HCEC 1CT (cell line): ENCODE measurements at places on chromosomes 7 and 10.

DNA sequence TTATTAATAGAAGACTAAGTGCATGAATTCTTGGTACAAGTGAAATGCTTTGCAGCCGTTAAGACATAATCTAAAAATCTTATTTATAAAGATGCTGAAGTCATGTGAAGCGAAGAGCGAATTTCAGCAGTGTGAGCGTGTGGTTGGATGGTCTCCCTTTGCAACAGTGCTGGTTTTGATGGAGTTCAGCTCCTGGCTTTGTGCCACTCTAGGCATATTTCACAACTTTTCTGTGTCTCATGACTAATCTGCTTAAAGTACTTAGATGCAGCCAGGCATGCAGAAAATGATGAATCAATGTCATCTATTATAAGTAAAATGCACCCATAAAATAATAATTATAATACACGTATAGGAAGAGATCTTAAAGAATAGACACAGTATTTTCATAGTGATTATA lies 107.2 kb upstream of the TCERG1L start:
- no peak for DNase-seq

- no peak for DNase-seq
Measured at GRCh38 chr7:44972562-44972961, 6.3 kb downstream of the MYO1G start.

DNA sequence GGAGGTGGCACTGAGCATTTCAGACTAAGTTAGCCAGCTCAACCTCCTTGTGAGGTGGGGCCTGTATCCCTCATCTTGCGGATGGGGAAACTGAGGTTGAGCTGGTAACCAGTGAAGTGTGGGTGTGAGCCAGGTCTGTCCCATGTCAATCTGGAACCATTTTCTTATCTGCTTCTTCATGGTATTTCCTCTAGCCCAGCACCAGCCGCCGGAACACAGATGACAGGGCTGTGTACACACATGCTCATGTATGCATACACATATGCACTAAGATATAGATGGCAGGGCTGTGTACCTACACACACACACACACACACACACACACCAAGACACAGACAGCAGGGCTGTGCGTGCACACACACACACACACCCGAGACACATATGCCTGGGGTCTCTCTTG lies 18.5 kb downstream of the RAMP3 start:
- DNase-seq, result no peak

DNA sequence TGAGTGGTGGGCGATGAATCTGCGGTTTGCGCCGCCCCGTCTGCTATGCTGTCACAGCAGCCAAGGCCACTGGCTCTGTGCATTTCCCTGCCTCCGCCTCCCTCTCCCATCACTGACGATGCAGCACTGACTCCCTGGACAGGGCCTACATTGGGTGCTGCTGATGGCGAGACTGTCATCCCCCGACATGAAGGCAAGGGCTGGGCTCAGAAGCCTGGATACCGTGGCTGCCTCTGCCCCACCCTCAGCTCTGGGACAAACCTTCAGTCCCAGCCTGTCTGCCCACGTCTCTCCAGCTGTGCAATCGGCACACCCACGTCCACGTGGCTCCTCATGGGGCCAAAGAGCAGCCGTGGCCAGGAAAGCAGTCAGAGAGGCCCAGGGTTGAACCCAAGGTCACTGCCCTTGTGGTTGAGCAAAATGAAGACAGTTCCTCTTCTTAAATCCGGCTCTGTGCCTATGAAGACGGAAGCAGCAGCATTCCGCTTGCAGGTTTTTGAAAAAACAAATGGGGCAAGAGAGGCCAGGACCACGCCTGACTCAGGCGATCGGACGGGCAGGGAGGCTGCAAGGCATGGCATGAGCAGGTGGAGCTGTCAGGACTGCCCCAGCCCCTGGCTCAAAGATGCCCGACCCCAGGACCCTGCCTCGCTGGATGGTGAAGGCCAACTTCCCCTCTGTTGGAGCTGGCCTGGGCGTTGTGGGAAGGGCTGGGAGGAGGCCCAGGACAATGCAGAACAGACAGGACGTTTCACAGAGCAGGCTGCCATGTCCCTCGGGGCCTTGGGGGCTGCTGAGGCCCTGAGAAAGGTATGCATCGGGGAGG lies 517.5 kb downstream of the DNAJB6 start:
- no peak for DNase-seq

DNA sequence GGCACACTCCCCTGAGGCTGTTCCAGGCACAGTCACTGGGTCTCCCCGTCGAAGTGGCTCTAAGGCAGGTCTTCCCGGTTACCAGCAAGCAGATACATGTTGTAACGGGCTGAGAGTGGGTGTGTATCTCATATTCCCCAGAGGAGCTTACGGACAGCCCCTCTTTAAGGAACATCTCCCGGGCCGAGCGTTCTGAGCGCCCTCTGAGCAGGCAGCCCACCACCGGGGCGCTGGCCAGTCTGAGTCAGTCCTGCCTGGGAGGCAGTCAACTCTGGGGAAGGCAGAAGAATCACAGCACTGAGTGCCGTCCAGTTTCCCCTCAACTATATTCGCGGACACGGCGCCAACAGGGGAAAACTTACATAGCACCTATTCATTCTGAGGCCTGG lies 117.4 kb downstream of the LHPP start:
- DNase-seq, result no peak

GRCh38 chr10:3476186-3476585 lies 303.6 kb upstream of the PITRM1 start:
- no peak for DNase-seq

DNA sequence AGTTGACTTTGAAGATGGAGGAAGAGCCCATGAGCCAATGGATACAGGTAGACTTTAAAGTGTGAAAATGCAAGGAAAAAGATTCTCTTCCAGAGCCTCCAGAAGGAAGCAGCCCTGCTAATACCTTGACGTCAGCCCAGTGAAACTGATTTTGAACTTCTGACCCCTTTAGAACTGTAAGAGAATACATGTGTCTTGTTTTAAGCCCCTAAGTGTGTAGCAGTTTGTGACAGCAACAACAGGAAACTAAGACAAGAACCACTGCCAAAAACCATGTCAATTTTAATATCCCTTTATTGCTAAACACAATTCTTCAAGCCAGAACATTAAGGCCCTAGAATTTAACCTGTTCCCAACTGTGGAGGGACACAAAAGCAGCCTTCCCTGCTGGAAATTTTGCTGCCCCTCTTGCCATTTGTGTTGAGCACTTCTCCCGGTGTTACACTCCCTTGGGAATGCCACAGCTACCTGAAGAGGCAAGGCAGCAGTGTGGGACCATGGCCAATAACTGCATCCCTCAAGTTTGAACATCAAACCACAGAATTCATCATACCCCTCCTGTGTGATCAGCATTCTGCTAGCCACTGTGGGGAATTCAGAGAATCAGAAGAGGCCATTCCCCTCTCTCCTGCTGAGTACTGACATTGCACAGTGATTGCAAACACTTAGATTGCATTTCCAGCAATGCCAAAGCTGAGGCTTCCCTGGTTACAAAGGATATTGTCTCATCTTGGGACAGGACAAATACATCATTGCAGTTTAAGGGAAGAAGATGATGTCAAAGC lies 12.3 kb upstream of the CCDC172 start:
- DNase-seq, result no peak

GRCh38 chr10:74913377-74913979 lies 87.1 kb downstream of the KAT6B start:
- DNase-seq, result no peak

GRCh38 chr10:118746246-118746645 lies 8.5 kb downstream of the CACUL1 start:
- DNase-seq, result no peak

GRCh38 chr10:73650537-73651331 lies 5.1 kb downstream of the SYNPO2L start:
- peak; percentile 95 for DNase-seq

GRCh38 chr10:103723557-103723956 lies 131.8 kb downstream of the SH3PXD2A start:
- DNase-seq, result no peak

DNA sequence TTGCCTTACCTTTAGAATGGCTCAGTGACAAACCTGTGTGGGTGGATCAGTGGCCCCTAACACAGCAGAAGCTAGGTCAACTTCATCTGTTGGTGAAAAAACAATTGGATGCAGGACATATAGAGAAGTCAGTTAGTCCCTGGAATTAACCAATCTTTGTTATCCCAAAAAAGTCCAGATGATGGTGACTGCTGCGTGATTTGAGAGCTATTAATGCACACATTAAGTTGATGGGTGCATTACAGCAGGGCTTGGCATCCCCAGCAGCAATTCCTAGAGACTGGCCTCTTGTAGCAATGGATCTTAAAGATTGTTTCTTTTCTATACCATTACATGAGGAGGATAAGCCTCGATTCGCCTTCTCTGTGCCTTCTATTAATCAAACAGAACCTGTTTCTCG lies 33.3 kb downstream of the OR13A1 start:
- no peak for DNase-seq

DNA sequence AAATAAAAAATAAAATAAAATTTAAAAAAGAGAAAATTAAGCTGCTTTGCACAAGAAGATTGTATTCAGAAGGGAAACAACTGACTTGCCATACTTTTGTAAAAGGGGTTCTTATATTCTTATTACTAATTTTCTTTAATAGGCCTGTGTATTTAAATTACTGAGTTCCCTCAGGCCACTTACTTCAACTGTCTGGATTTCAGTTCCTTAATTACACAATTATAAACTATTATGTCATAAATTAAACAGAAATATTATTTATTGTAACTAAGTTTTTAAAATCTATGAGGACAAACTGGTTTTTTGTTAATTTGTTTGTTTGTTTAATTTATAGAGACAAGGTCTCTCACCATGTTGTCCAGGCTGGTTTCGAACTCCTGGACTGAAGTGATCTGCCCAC lies 22.4 kb upstream of the MICU1 start:
- DNase-seq, result no peak

GRCh38 chr7:18401757-18402156 lies 93.8 kb upstream of the HDAC9 start:
- no peak for DNase-seq

DNA sequence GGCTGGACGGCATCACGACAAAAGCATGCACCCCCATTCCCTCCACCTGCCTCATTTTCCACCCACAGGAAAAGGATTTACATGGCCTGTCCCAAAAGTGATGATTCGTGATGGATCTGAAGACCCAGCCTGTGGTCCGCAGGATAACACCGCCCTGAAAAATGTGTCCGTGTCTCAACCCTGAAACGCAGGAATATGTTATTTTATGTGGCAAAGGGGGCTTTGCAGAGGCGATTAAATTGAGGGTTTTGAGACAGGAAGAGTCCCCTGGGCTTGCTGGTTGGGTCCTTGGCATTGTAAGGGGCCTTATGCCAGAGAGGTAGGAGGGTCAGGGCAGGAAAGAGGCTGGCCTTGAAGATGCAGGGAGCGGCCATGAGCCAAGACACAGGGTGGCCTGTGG lies 80.2 kb upstream of the PPP2R2D start:
- no peak for DNase-seq

DNA sequence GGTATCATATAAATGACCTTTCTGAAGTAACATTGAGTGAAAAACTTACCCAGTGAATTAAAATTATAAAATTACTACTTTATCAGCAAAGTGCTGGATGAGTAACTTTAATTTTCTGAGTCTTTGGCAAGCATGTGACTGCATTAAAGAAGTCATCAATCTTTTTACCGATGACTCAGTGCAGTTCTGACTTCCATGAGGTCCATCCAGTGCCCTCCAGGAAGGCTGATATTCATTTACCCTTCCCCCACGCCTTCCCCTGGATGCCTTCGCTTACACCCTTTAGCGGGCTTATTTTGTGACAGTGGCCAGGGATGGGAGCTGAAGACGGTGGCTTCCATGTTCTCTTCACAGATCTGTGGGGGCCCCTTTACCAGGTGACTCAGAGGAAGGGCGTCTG lies 572.9 kb upstream of the PFKP start:
- DNase-seq, result no peak

DNA sequence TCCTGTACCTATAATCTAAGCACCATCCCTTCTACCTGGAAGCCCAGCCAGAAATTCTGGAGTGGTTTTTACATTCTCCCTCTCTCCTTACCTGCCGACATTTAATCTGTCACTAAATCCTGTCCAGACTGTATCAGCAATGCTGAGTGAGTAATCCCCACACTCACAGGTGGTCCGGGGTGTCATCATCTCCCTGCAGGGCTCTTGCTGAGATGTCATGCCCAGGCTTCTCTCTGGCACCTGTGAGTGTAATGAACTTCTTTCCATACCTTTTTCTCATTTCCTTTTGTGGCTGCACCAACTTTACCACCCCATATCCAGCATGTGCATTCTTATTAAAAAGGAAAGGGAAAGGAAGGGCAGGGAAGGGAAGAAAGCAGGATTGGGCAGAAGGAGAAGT lies 355.2 kb downstream of the CCSER2 start:
- no peak for DNase-seq

- DNase-seq, result peak; percentile 77
Measured at GRCh38 chr10:119120413-119120867, 16.5 kb downstream of the DENND10 start.
